ENCODE measurements at places on chromosomes 4 and X.
A peak's percentile ranks its signal among the peaks of the same experiment; 100 is the strongest.

- DNase-seq = peak; percentile 18
Observed at GRCh38 chr4:118969359-118969758, 80.7 kb downstream of the SYNPO2 start.

- DNase-seq = no peak
Observed at GRCh38 chr4:167722487-167722808, 369.9 kb upstream of the ANXA10 start.

GRCh38 chrX:79556800-79557199 lies 189.7 kb upstream of the ITM2A start:
- DNase-seq = no peak

DNA sequence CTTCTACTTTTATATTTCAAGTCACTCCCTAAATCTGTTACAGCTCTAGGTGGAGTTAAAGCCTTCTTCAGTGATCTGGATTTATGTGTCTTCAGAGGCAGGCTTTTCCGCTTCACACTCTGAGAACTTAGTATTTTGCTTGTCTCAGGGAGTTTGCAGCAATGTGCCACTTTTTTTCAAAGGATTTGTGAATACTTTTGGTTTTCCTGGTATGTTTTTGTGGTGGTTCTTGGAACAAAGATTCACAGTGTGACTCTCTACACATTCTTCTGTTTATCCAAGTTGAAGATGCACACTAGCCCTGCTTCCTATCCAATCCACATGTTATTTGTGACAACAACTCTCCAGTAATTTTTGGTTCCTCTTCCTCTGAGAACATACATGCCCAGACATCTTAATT lies 1253.7 kb downstream of the TECRL start:
- no peak for DNase-seq

GRCh38 chr4:89660444-89661172 lies 176.4 kb downstream of the SNCA start:
- DNase-seq = no peak

- peak; percentile 84 for DNase-seq
Observed at GRCh38 chr4:184850431-184851199, 24.8 kb upstream of the ACSL1 start.

DNA sequence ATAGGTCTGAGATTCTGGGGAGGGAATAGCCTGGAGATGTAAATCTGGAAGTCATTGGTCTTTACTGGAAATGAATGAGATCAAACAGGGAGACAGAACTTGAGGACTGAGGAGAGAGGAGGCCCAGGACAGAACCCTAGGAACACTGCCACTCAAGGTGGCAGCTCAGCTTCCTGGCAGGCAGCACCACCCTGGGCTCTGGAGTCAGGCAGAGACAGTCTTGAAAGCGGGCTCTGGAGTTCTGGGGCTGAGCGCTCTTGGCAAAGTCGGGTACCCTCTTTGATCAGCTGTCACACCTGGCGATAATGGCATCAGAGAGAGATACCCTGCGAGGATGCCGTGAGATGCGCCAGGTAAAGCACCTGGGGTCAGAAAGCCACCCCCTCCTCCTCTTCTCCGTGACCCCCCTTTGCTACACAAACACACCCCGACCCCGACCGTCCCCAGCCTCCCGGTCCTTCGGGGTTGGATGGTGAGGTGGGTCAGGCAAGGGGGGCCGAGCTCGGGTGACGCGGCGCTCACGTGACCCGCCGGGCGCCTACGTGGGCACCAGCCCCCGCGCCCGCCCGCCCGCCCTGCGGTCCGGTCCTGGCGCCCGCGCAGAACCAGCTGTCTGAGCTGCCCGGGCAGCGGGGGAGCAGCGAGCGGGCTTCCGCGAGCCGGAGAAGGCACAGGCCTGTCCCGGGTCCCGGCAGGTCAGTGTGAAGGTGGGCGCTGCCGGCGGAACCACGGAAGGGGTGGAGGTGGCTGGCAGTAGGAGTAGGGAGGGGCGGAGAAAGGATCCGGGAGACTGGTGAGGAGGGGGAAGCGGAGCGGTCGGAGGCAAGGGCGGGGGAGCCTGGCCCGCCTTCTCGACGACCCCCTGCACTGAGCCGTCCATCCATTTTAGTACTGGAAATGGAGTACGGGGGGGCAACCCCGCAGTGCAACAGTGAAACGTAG lies at the start of gene TCEAL3:
Gene TCEAL3, plus strand, starts transcription at position 600 of the 942 bp plus-strand sequence. CDS start 1,102 bp downstream, outside the sequence.
- peak; percentile 18 for DNase-seq

GRCh38 chrX:30533266-30533665 lies 44.3 kb downstream of the TASL start:
- no peak for DNase-seq

GRCh38 chr4:36133086-36133485 lies 111.2 kb downstream of the ARAP2 start:
- DNase-seq = no peak

Measured in GM12865 (cell line).